ENCODE measurements at places on chromosomes 13 and 19.

- no peak for DNase-seq
Measured at GRCh38 chr13:114101358-114102130, 30.9 kb downstream of the RASA3 start.

DNA sequence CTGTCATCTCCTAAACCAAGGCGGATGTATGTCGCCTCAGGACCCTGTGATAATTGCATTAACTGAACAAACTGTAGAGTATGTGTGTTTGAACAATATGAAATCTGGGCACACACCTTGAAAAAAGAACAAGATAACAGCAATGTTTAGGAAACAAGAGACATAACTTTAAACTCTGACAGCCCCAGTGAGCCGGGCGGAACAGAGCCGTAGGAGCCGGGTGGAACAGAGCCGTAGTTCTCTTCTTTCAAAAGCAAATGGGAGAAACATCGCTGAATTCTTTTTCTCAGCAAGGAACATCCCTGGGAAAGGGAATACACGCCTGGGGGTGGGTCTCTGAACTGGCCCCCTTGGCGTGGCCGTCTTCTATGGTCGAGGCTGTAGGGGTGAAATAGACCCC lies 31.8 kb upstream of the ZNF675 start:
- DNase-seq, result no peak

GRCh38 chr13:30569901-30570576 lies 47.7 kb upstream of the USPL1 start:
- peak; percentile 2 for DNase-seq

- DNase-seq, result no peak
Measured at GRCh38 chr19:3642987-3643673, 16.5 kb upstream of the CACTIN start.

DNA sequence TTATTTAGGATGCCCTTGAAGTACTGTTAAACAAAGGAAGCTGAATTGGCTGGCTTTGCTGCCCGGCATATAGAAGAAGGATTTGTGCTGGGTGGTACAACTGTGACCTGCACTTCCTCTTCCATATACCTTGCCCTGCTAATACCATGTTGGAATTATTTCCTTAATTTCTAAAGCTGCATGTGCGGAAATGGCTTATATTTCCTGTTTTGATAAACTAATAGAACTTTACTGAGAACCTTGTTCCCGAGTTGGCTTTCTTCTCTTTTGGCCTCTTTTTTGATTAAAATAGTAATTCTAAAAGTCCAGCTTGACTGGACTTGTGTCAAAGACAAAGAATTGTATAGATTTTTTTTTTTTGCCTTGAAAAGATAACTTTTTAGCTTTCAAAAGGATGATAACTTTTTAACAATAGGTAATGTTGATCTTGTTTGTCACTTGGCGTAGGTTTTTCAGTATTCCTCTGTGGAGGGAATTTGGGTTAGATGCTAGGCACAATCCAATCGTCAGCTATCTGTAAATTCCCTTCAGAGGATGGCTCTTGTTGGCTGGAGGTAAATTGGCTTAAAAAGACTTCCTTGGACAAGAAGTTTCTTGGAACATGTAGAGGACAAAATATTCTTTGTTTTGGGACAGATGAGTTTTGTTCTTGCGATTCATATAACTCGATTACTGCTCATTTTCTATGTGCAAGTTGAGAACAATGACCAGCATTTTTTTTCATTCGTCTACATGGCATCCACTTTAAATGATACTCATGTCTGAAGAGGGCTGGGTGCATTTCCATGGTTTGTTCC lies 41.4 kb downstream of the COL4A2 start:
- DNase-seq, result no peak

GRCh38 chr13:110812121-110812868 lies 98.8 kb downstream of the ING1 start:
- no peak for DNase-seq
